ENCODE measurements at places on chromosomes 3 and 15.

DNA sequence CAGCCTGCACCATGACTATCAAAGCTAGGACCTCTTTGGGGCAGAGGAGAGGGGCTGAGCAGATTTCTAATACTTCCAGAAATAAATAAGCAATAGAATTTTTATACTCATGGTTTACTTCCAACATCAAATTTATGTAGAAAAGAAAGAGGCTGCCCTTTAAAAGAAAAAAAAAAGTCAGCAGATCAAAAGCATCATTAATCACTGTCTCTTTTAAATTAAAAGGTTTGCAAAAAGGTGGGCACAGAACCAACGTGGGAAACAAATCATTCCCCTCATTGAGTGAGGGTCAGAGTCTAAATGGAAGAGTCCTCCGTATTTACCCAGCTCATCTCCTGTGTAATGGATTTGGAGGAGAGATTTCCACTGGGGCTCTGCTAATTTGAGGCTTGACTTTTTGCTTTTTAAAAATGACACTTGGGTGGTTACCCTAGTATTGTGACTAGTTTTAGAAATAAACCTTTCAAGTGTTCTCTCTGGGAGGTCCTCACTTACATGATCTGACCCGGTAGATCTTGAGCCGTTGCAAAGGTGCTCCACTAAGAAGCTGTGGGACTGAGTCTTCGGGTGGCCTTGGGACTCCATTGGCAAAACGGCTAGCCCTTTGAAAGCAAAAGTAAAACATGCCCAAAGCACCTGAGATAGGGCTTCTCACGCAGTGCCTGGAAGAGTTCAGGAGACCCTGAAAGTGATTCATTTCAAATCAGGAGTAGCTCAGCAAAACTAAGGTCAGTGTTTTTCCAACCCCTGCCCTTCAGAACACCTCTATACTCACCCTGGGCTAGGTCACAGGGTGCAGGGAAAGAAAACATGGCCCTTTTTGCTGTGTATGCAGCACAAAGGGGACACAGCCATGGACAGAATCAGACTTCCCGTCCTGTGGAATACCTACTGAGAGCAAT, 320.9 kb downstream of the FOXP1 start:
- DNase-seq, result no peak

DNA sequence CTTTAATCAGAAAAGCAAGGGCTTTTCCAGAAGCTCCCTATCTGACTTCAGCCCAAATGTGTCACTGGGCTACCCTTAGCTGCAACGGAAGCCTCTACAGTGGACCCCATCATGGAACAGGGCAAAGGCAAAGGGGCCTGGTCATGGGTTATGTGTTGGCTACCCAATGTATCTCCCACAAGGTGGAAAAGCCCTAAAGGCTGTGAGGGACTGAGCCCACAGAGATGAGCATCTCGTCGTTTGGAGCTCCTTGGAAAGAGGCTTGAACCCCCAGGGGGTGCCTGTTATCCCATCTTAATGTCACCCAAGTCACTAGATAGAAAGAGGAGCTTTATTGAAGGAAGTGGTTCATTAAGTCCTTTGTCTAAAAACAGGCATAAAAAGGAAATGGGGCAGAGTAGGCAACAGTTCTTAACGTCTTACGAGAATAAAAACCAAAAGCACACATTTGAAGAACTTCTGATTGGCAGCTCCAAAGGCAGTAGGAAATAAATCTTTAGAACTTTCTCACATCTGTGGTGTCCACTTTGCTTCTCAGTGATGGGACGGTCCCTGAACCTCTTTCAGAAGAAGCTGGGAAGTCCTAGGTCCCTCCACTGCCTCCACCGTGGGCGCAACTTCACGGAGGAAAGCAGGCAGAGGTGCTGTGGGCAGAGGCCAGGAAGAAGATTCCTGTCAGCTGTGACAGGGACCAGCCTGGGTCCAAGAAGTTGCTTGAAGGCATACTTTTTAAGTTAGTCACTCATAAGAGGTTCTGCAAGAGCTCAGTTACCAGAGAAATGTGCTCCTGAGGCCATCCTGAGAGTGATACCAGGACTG, 93.7 kb downstream of the MYLK start:
- DNase-seq, result no peak

- DNase-seq, result no peak
These were observed 129.4 kb downstream of the DNAJB8 start for GRCh38 chr3:128337305-128337704.

- DNase-seq, result peak; percentile 19
These were observed 219.0 kb upstream of the LINGO1 start for GRCh38 chr15:77851691-77852090.
